AG09319 (cell line): ENCODE measurements at places on chromosomes 7 and 10.

DNA sequence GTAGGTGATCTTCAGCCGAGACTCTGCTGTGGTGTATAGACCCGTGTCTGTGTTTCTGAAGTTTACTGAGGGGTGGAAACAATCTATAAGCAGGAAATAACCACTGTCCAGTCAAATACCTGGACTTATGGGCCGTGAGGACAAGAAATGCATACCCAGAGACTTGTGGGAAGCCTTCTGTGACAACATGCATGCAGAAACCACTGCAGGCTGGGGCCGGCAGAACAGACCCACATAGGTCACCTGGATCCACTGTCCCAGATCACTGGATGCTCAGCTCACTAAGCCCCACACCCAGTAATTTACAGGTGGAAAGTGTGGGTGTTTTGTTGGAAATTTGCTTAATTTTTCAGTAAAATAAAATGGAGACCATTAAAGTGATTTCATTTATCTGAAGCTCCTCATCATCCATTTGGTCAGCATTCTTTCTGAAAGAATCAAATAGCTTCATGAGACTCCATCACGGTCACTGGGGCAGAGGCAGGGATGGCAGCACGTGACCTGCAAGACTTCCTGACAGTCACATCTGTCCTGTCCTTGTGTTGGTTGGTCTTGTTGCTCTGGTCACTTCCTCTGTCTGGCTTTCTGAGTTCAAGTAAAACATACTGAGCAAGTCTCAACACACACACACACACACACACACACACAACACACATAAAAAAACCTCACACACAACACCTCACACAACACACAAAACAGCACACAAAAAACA, 108.3 kb downstream of the TNS3 start:
- no peak for DNase-seq

- no peak for DNase-seq
These were observed 225.2 kb upstream of the SH2B2 start for GRCh38 chr7:102061354-102061945.

- DNase-seq = no peak
These were observed 88.2 kb upstream of the CXCL12 start for GRCh38 chr10:44473146-44473545.

- no peak for DNase-seq
These were observed 649 bp downstream of the ACTR3B start for GRCh38 chr7:152759949-152760853.

DNA sequence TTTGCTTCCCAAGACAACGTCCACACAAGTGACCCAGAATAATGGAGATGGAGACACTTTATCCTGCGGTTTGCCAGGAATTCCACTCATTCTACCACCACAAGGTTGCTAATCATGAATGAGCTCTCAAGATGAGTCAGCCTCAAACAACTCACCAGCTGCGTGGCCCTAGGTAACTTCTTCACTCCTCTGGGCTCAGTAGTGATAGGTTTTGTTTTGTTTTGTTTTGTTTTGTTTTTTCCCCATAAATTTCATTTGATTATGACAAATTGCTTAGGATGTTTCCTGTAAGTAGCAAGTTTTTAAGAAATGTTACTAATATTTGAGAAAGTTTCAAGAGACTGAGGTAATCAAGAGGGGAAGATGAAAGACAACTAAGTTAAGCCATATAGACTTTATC, 286.8 kb downstream of the PARD3 start:
- peak; percentile 54 for DNase-seq

GRCh38 chr7:131159961-131160361, 167.7 kb upstream of the MKLN1 start:
- DNase-seq = no peak

DNA sequence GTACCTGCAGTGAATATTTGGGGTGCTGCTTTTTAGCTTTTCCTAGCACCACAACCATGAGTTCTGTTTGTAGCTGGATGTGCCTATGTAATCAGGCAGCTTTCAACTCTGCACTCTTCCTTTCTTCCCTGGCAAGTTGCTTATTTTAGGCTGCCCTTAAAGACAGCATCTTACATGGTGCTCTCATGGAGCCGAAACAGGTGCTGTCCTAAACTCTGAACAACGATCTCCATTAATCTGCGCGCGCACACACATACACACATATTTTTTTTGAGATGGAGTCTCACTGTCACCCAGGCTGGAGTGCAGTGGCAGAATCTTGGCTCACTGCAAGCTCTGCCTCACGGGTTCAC, 9.1 kb downstream of the RPS24 start:
- no peak for DNase-seq

- no peak for DNase-seq
These were observed 9.2 kb downstream of the AKR1B1 start for GRCh38 chr7:134449680-134450079.

DNA sequence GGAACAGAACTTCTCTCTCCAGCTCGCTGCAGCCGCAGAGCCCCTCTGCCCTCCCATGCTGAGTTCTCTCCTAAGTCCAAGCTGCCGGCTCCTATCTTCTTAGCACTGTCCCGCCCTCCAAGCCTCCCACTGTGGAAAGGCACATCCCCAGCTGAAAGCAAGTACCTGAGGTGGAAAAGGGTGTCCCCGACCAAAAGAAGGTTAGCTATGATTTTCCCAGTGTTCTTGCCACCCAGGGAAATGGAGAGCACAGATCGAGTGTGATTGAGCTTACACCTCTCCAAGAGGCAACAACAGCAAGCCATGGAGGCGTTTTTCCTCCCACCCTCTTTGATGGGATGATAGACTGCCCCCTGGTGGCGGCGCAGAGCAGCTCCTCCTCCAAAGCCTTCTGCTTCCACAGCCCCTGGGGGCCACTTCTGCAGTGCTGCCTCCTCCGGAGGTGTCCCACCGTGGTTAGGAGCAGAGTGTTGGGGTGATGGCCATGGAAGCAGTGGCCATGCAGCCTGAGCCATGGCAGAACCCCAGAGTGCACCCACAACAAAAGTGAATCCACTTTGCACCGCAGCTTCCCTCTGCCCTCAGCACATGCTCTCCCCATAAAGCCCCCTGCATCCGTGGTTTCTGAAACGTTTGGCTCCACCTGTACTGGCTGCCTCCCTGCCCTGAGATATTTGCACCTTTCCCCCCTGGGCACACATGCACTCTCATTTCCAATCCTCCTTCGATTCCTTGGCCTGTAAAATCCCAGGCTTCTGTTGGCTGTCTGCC, 143.1 kb upstream of the STK17A start:
- no peak for DNase-seq

GRCh38 chr10:114874827-114875411, 53.3 kb downstream of the FHIP2A start:
- no peak for DNase-seq

DNA sequence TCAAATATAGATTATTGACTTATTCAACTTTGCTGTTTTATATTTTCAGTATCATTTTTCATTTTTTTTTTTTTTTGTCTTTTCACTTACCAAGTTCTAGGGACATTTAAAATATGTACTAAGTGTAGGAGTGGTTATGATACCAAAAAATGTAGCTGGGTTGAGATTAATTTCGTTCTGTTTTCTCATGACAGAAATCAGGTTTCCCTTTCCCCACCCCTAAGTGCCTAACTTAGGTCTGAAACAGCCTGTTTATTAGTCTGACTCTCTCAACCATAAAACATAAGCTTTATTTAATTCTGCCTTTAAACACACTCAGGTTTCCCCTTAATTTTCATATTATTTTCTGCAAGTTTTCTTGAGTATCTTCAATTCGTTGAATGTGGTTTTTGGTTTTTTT, 22.1 kb downstream of the TMEM106B start:
- DNase-seq = no peak

DNA sequence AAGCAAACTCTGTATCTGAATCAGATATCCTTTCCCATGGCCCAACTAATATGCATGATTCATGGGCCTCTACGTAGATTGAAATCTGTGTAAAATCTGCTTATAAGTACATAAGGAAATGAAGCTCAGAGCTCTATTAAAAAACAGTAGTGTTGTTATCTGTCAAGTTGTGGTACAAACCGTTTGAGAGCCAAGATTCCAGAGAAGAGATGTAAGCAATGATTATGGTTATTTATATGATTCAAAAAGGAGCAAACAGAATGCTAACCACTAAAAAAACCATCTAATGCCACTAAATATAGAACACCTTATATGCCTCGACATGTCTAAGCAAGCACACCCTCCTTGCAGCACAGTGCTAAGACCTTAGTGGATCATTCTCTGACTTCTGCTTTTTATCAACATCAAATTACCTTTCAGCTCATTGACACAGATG, 26.6 kb downstream of the RPP38 start:
- no peak for DNase-seq

DNA sequence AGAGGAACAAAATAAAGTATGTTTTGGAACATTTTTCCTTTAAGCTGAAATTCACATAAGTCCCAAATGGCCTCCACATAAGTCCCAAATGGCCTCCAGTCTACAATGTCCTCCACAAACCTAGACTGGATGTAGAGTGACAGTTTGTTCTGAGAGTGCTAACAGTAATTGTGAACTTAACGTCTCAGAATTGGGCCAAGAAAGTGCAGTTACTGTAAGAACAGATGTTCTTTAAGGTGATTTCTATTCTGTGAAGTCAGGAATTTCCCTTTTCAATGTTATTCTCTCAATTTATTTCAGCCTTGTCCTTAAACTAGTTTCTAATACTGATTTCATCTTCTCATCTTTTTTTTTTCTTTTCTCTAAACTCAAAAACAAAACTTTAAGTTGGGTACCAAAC, 188.7 kb upstream of the SEMA3E start:
- no peak for DNase-seq

DNA sequence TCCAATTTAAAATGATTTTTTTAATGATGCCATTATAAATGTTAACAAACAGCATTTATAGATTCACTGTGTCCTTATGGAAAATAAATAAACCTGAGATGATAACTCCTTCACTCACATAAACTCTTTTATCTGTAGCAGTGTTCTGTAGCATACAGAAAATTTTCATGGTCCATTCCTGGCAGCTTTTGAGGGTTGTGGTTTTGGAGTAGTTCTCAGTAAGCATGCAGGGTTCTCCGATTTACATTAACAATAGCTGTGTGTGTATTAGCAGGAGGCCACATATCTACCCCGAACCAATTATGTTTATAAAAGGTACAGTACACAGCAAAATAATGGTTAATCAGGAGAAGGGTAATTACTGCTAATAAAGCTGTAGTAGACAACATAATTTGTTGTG, 162.7 kb downstream of the CDCA7L start:
- DNase-seq = no peak

GRCh38 chr10:98038288-98038687, 7.9 kb upstream of the CRTAC1 start:
- no peak for DNase-seq

DNA sequence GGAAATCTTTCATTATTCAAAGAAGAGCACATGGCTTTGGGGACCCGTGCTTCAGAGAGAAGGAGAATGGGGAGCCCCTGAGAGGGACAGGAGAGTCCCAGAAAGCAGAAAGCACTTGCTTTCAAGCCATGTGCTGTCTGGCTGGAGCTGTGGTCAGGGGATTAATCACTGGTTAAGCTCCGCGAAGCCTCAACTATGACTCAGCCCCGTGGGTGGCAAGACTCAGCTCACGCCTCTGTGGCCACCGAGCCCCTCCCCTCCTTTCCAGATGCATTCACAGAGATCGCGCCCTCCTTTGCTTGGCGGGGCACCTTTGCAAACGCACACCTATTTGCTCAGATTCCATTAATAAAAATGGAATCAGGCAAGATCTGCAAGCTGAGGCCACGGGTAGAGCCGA, 202.9 kb upstream of the TCERG1L start:
- DNase-seq = no peak

DNA sequence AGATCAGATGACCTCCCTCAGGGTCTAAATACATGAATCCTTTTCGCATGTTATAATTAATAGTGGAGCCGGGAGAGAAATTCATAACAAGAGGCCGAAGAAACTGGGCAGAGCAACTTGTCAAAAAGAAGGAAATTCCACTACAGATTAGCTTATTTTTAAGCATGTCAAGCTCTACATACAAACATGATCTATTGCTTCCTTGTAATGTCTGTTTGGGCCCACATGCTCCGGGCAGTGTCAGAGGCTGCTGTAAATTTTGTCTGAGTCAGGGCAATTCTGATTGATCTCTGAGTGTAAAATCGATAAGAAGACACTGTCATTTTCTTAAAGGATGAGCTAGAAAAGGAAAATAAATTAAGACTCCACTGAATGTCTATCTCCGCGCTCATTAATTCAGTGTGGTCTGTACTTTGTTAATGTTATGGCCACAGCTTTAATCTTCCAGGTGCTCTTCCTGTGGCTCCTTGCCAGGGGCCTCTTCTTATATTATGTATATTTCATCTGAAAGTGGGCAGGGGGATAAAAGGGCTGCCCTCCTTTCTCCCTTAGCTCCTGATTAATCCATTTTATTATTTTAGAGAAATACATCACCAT, 194.1 kb upstream of the SP8 start:
- DNase-seq = no peak

DNA sequence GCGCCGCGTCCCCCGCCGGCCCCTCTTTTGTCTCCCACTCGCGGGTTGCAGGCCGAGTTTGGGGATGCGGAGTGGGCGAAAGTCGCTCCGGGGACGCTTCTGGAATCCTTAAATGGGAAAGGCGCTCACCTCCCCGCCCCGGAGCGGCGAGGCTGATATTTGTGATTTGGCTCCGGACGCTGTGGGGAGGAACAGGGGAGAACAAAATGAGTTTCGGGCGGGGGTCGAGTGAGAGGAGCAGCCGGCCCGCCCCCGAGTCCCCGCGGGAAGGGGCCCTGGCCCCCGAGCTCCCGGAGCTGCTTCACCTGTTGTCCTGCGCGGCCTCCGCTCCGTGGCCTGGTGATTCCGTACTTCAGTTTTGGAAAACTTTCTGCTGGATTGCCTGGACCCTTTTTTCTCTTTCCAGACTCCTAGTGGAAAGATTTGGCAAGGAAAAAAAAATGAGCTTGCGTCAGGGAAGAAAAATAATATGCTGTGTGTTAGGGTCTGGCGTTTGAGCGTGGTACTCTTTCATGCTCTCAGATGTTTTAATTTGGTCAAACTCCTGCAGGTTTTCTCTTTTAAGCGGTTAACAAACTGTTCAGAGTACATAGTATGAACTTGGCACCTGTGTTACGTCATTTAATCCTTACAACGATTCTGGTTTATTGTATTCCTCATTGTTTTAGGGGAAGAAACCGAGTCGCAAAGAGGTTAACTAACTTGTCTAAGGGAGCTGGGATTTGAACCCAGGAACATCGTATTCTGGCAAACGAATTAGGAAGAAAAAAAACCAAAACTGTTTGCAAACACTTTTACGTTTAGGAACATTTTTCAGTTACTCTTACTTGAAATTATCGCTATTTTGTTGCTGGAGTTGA, 924 bp downstream of the BMPR1A start:
- no peak for DNase-seq

DNA sequence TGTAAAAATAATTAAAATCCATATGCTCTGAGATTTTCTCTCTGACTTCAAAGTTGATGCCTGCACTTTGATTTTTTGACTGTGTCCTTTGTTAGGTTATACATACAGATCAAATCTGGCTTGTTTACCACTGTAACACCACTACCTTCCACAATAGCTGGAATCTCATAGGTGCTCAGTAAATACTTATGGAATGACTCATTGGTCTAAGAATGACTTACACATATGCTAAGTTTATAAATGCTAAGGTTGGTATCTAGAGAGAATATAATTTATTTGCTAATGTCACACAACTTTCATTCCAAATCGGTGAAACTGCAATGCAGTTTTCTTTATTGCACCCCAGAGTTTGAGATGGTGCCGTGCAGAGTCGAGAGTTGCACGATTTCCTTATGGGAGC, 578.5 kb downstream of the SH2D4B start:
- no peak for DNase-seq
